CD14-positive monocyte (primary cell): ENCODE measurements at places on chromosomes 1 and 21.

- no peak for DNase-seq
Observed at GRCh38 chr1:167207940-167208623, 12.6 kb upstream of the POU2F1 start.

GRCh38 chr1:9440763-9441194, 98.5 kb upstream of the SLC25A33 start:
- DNase-seq, result no peak

- DNase-seq, result no peak
Observed at GRCh38 chr1:15038232-15039016, 115.1 kb upstream of the TMEM51 start.

DNA sequence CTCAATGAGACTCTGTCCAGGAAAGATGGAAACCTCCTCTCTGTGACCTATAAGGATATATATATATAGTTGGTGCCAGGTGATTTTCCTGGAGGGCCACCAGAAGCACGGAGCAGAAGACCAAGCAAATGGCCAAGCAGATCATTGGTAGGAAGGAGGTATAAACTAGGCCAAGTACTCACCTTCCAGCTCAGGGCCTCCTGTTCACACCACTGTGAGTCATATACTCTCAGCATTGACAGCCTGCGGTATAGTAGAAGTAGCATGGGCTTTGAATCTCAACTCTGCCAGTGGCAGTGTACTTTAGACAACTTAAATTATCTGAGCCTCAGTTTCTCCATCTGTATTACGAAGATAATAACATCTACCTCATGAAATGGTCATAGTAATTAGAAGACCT, 15.4 kb downstream of the IL12RB2 start:
- no peak for DNase-seq

DNA sequence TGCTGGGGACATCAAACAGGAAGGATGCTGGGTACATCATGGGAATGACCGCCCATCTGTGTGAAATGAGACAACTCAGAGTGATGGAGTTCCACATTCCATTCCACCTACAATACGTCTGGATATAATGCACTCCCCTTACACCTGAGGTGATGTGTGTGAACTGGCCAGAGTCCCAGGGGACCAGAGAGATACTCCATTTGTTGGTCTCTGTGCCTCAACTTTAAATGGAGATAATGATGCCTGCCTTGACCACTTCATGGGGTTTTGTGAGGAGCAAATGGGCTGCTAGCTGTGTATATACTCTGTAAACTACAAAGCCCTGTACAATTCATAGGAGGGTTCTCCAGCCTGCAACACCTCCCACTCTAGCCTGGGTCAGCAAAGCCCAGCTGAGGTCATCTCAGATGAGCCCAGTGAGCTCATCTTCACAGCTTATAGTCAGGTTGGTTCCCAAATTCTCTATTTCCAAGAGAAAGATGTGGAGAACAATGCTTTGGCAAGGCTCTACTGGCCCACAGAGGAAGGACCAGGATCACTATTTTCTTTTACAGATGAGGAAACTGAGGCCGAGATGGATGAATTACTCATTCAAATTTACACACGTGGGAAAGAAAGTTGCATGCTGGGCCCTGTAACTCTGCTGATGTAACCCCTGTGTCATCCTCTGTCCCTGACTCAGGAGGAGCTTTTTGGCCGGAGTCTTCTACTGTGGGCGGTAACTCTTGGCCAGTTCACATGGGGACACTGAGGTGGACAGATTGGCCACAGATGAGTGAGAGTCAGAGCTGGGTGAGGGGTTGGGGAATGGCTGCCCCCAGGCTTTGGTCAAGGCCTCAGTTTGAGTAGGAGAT, 105.6 kb upstream of the GCLM start:
- DNase-seq, result peak; percentile 46

GRCh38 chr21:36076878-36077655, 7.2 kb downstream of the CBR1 start:
- DNase-seq, result no peak

DNA sequence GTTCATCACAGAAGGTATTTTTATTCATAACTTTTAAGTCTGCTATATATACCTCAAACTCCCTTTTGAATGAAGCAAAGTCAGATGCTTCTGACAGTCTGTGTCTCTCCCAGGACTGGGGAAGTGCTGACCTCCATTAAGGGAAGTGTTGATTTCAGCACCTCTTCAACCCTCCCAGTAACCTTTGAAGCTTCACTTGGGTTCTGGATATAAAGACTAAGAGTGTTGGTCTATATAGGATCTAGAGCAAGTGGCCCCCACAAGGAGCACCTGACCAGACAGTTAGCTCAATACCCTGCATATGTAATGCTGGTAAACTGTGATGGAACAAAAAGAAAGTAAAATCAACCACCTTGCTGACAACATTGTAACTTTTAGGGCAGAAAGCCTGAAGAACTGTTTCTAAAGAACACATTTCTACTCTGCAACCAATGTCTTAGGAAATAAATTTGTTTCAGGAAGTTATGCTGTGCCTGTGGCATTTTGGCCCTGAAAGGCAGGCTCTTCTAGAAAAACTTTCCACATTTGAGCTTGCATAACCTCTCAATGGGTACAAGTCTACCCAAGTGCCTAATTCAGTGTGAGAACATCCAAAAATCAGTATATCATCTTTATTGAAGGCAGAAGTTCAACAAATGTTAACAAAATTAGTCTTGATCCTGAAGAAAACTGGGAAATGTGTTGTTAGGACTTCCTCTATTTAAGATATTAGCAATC, 865 bp upstream of the PTPN22 start:
- peak; percentile 66 for DNase-seq

GRCh38 chr1:9615316-9616063, 26.8 kb downstream of the TMEM201 start:
- peak; percentile 41 for DNase-seq

- no peak for DNase-seq
Observed at GRCh38 chr21:28602546-28602945, 390.1 kb downstream of the LTN1 start.

GRCh38 chr1:218837051-218837450, 336.6 kb upstream of the LYPLAL1 start:
- DNase-seq, result no peak

DNA sequence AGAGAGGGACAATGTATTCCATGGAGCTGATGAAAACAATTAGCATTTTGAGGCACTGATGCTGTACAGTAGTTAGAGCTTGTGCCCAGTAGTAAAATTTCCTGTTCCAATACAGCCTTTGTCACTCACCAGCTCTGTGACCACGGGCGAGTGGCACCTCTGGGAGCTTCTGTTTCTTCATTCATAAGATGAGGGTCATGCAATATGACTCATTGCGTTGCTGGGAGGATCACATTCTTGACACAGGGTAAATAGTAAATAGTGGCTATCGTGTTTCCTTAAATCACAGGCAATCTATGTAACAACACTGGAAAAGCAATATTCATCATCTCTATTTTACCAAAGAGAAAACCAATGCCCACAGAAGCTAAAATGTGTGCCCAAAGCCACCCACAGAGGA, 4.5 kb upstream of the LRRC52 start:
- DNase-seq, result peak; percentile 50

GRCh38 chr1:209815931-209816341, 10.0 kb upstream of the IRF6 start:
- no peak for DNase-seq

- no peak for DNase-seq
Observed at GRCh38 chr1:83065952-83066727, 932.8 kb downstream of the TTLL7 start.

DNA sequence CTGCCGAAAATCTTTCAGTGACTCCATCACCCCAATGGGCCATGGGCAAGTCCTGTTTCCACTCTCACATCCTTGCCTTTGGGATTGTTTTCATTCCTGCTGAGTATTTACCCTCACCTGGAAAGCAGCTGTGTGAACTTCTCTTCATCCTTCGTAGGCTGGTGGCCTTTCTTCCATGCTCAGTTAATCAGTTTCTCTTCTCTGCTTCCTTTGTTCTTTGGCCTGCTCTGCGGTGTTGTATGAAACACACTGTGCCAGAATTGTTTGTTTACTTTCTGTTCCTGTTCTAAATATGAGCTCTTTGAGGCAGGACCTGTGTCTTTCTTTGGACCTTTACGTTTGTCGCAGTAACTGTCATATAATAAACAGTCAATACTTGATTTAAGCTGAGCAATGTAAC, 48.6 kb downstream of the ITSN1 start:
- no peak for DNase-seq

GRCh38 chr1:5659606-5660005, 332.6 kb downstream of the NPHP4 start:
- DNase-seq, result no peak

GRCh38 chr1:192817246-192817645, 8.4 kb downstream of the RGS2 start:
- DNase-seq, result peak; percentile 38

DNA sequence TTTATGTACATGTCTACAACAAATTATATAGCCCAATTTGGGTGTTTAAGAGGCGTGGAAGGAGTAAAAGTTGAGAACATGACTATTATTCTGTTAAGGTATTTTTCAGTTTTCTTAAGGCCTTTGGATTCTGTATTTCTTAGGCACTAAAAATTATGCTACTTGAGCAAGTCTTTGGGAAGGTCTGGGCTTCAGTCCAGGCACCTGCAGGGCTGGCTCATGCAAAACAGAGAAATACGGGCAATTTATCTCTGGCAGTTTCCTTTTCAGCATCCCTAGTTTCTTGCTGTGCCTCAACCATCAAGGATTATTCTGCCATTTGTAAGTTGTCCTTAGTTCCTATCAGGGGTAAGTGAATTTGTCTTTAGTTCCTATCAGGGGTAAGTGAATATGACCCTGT, 358.8 kb upstream of the B3GALT2 start:
- DNase-seq, result no peak

GRCh38 chr21:39675993-39676661, 63.4 kb downstream of the B3GALT5 start:
- no peak for DNase-seq

- no peak for DNase-seq
Observed at GRCh38 chr1:245978915-245979314, 528.2 kb downstream of the SMYD3 start.

GRCh38 chr1:14067711-14068110, 367.7 kb downstream of the PRDM2 start:
- DNase-seq, result no peak

DNA sequence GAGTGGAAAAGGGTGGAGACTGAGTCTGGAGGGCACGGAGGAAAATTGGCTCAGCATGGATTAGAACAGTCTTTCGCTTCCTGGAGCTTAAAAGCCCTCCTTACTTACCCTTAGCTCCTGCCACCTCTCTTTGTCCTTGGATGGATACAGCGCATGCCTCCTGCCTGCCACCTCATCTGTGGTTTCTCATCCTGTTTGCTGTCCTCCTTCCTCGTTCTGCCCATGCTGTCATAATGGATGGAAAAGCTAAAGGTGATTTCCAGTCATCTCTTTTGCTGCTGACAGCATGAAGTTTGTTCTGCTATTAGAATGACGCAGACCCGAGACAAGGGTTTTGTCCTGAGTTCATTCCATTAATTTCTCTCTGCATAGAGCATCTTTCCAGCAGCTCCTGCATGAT, 425.9 kb downstream of the KIF26B start:
- no peak for DNase-seq

GRCh38 chr21:8990326-8991087, 1530.9 kb upstream of the TPTE start:
- no peak for DNase-seq

DNA sequence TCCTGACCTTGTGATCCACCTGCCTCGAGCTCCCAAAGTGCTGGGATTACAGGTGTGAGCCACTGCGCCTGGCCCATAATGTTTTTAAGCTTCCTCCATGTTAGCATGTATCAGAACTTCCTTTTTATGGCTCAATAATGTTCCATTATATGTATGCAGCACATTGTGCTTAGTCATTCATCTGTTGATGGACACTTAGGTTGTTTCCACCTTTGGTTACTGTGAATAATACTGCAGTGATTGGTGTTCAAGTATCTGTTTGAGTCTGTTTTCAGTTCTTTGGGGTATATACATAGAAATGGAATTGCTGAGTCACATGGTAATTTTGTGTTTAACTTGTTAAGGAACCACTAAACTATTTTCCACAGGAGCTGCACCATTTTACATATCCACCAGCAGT, 17.7 kb downstream of the CMPK1 start:
- no peak for DNase-seq

DNA sequence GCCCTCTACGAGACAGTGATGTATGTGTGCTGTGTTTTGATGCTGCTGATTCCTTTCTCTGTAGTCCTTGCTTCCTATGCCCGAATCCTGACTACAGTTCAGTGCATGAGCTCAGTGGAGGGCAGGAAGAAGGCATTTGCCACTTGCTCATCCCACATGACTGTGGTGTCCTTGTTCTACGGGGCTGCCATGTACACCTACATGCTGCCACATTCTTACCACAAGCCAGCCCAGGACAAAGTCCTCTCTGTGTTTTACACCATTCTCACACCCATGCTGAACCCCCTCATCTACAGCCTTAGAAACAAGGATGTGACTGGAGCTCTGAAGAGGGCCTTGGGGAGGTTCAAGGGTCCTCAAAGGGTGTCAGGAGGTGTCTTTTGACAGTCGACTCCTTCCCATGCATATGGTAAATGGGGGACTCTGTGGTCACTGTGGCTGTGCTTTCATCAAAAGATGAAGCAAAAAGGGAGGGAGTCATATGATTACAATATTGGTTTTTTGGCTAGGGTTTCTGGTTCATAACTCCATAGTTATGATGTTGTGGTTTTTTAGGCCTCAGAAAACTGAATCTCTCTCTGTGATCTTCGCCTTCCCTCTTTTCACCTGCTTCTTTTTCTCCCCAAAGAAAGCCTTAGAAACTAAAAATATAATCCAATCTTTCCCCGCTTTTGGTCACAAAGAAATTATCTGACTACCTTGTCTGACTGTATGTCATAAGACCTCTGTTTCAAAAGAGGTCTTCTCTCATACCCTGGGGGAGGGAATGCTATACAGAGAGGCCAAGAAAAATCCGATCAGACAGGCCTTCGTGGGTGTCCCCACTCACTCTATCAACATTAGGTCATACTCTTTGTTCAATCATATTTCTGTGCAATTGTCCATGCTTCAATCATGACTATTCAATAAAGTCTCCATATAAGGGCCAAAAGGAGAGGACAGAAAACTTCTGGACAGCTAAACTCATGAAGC, 4.2 kb downstream of the OR2T1 start:
- no peak for DNase-seq

- peak; percentile 61 for DNase-seq
Observed at GRCh38 chr1:8476006-8476405, 158.1 kb downstream of the SLC45A1 start.

DNA sequence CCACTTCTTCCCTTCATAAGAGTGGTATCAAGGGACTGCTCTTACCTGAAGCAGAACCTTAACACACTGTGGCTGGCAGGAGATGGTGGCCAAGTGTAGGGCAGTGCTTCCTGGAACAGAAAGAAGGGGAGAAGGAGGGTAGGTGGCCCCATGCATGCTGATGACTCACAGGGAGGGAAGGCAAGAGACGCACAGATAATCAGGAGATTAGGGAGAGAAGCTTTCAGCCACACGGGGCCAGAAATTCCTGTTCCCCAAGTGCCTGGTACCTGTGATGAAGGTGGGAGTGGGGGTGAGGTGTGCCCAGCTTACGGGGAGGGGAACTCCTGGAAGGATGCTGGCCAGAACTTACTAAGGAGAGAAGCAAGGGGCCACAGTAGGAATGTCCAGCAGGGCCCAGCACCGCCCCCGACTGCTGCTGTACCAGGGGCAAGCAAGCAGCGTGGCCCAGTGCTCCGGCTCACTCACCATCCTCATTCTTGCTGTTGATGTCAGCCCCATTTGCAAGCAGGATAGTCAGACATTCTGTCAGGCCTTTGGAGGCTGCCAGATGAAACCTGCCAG, 7.7 kb downstream of the ANKRD35 start:
- no peak for DNase-seq
